ENCODE measurements at places on chromosomes 11 and 22.

DNA sequence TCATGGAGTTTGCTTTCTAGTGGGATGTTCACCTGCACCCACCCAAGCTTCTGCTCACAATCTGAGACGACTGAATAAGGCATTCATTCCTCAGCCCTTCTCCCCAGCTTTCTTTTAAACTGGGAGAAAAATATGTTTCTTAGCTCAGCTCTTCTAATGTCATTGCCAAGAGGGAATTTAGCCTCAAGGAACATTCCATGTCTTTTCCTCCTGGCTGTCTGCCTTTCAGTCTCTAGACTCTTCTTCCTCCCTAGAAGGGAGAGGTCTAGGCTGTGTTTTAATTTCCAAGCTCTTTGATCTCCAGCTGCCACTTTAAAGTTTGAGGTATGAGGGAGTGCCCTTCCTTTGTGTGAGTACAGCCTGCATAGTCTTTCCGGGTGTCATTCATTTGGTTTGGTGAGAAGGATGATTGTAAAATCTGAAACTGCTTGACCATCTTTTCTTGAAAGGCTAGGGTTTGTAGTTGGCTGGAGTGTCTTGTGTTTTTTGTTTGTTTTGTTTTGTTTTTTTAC is 11.7 kb upstream of the HTATIP2 start:
- no peak for DNase-seq

DNA sequence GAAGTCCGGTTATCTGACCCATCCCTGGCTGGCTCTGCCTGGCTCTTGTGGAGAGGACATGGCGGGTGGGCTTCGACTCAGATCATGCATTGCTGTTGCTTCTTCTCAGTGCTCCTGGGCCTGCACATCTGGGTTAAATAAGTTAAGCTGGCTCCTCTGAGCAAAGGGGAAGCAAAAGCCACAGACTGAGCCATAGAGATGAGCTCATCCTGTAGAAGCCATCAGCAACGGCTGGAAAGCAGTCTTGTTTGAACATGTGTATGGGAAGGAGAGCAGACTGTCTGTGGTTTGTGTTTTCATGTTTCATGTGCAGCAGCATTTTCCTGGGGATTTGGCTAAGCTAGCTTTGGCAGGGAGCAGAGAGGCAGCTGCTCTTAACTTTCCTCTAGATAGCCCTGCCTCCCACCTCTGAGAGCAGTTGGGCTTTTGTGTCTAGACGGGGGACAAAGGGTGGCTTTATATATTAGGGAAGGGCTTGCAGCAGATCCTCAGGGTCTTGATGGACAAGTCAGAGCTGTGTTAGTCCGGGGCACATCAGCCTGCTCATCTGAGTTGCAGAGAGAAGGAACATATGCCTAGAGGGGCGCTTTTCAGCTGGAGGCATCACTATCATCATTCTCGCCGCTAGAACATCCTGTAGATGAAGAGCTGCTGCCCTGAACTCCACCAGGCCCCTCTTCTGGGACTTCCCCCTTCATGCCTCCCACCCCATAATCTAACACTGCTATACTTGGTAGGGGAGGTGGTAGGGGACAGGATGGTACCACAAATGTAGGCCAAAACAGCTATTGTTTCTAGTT is 14.9 kb downstream of the DCPS start:
- no peak for DNase-seq

GRCh38 chr11:17347676-17348075 is 3.9 kb upstream of the NCR3LG1 start:
- DNase-seq, result no peak

DNA sequence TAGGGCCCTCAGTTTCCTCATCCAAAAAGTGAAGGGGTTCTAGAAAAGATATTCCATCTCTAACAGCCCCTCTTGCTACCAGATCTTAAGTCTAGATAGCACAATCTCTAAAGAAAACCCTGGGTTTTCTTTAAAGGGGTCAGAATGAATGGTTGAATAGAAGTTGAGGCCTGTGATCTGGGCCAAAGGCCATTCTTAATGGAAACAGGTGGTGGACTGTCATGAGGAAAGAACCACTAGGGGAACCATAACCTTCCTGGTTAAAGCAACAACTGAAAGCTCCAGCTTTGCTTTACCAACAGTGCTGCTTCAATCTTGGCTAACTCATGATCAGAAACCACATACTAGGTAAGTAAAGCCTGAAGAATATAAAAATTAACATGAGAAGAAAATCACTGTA is 1.8 kb downstream of the CELF1 start:
- no peak for DNase-seq

Measured in NCI-H1105 (cell line).